Activated CD8-positive, alpha-beta T cell treated with anti-CD3 and anti-CD28 coated beads for 36 hours (primary cell): ENCODE measurements at places on chromosomes 2 and 18. TPM values are rescaled to one million over a fixed set of nuclear protein-coding genes. Genes with fewer than 3 reads are reported as not detected.

Gene AGXT
- total RNA-seq: not detected

Gene RUFY4
- 0.76 TPM for total RNA-seq

Gene COL3A1
- not detected for total RNA-seq

Gene DNAH7
- total RNA-seq: 0.07 TPM

Gene FAHD2A
- total RNA-seq: 40.8 TPM

Gene TMEM169
- 0.76 TPM for total RNA-seq

Gene UGT1A5
- not detected for total RNA-seq

Gene HOXD9
- not detected for total RNA-seq
